GM04504 (cell line): ENCODE measurements at places on chromosomes 16 and 17.
A peak's percentile ranks its signal among the peaks of the same experiment; 100 is the strongest.

DNA sequence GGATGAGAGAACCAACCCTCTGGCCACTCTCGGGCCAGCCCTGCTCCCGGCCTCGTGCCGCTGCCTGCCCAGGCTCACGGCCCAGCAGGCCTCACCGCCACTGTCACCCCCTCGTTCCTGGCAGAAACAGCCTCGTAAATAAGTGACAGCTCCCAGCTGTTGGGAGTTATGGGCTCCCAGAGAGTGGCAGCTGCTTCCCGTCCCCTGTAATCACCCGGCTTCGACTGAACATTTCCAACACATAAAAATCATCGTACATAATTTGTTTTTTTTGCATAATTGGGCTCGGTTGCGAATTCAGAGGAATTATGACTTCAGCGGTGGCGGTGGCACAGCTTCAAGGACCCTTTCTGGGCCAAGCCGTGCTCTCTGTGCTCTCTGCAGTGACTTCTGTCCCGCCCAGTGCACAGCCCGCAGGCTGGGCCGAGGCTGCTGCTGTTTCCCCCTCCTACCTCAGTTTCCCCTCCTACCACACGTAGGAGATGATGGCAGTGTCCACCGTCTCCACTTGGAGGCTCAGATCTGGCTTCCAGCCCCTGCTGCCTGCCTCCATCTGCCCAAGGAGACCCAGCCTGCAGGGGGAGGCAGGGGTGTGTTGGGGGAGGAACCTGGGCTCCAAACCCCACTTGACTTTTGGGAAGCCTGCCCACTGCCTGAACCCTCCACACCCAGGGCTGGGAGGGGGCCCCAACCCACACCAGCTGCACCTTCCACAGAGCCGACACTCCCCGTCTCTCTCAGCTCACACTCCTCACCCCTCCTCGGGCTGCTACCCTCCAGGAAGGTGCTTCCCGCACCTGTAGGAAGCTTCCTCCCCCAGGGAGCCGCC, 84.9 kb downstream of the RTN4RL1 start:
- no peak for DNase-seq

DNA sequence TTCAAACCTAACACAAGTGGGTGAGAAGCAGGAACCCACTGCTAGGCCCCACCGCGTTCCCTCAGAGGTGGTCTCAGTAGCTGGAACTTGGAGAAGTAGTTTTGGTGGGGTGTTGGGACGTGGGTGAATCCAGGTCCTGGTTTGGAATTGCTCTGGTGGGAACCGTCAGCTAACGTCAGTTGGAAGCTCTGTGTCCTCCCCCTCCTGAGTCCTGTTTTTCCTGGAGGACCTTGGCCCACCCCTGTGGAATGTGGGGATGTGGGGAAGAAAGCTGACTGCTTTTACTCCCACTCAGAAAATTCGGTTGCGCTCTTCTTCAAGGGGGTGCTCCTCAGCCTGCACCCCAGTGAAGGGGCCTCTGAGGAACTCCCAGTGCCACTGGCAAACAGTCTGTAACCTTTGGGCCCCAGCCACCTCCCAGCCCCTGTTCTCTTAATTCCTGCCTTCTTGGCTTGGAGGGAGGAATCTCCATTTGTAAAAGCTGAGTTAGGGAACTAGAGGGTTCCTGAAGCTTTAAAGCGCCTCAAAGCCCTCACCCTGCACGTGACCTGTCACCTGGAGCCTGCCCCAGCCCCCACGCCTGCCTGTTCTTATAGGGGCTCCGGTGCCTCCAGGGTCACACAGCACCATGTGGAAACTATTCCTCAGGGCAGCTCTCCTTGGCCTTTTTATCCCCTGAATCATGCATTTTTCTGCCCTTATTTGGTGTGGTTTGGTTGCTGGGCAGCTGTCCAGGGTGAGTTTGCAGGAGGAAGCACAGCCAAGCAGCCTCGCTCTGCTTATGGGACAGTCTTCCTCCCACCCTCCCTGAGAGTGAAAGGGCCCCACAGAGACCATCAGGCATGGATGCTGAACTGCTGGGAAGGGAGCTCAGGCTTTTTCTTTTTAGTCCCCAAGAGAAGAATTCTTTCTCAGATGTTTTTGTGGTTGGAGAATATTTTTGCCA, 16.2 kb upstream of the NAGLU start:
- peak; percentile 99 for DNase-seq

DNA sequence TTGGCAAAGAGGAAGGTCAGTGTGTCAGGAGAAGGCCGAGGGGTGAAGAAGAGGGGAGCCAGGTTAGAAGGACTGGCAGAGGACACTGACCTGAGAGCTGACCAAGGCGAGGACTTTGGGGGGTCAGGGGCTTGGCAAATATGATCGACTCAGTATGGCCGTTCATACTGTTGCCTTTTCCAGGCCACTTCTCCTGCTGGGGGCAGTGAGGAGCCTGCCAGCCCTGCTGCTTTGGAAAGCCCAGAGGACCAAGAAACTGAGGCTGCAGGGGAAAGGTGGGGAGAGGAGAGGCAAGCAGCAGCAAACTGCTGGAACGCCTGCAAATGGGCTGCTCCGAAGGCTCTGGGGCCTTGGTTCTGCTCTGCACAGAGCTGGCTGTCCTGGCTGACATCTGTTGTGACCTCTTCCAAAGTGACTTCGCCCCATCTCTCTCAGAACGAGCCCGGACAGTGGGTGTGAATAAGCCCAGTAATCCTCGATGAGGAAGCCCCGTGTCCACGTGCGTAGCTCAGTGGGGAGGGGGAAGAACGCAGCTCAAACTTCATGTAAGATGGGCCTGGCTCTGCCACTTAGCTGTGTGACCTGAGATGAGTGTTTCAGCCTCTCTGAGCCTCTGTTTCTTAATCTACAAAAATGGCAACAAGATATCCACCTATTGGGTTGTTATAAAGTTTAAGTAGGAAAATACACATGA, 111.3 kb downstream of the SALL1 start:
- DNase-seq = no peak

- no peak for DNase-seq
Measured at GRCh38 chr17:47808036-47808829, 13.4 kb downstream of the OSBPL7 start.

DNA sequence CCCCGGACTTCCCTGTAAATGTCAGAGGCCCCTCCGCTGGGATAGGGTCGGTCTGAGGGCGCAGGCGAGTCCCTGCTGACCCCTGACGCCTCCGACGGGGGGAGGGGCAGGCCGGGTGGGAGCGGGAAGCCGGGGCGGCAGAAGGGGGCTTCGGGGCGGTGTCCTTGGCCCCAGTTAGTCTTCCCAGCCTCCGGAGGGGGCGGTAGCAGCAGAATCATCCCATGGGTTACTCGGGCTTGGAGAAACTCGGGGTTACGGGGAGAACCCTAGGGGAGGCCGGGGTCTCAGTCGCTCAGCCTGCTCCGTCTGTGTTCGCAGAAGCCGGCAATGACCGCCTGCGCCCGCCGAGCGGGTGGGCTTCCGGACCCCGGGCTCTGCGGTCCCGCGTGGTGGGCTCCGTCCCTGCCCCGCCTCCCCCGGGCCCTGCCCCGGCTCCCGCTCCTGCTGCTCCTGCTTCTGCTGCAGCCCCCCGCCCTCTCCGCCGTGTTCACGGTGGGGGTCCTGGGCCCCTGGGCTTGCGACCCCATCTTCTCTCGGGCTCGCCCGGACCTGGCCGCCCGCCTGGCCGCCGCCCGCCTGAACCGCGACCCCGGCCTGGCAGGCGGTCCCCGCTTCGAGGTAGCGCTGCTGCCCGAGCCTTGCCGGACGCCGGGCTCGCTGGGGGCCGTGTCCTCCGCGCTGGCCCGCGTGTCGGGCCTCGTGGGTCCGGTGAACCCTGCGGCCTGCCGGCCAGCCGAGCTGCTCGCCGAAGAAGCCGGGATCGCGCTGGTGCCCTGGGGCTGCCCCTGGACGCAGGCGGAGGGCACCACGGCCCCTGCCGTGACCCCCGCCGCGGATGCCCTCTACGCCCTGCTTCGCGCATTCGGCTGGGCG, 542 bp downstream of the GUCY2D start:
- no peak for DNase-seq

- DNase-seq = no peak
Measured at GRCh38 chr16:88650749-88651275, at the start of gene CYBA. TSS of gene CYBA (minus strand) at chr16:88651053. CDS start at chr16:88651013, 40 bp downstream.

- no peak for DNase-seq
Measured at GRCh38 chr17:17200831-17201230, 5.3 kb downstream of the PLD6 start.

- DNase-seq = no peak
Measured at GRCh38 chr16:85416228-85417109, 196.7 kb upstream of the GSE1 start.

DNA sequence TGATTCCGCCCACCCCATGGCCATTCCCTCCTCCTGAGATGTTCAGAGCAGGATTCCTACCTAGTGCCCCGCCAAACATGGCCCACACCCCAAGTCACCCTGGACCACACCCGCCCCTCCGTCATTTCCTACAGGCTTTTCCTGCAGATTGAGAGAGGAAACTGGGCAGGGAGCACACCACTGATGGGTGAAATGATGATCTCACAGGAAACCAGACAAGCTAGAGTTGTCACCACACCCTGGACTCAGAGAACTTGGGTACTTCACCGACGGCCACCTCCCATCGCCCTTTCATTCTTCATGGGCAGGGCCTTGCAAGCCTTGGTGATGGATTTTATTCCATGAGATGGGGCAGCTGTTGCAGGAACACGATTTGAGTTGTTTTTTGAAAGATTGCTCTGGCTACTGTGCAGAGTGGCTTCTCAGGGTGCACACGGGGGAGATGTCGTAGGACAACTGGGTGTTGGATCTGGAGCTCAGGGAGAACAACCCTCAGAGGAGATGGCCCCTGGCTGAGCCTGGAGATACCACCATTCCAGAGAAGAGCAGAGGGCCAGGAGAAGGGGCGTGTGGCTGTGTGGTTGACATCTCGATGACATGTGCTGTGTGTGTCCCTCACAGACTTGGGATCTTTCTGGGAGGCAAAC, 7.4 kb upstream of the B9D1 start:
- no peak for DNase-seq

DNA sequence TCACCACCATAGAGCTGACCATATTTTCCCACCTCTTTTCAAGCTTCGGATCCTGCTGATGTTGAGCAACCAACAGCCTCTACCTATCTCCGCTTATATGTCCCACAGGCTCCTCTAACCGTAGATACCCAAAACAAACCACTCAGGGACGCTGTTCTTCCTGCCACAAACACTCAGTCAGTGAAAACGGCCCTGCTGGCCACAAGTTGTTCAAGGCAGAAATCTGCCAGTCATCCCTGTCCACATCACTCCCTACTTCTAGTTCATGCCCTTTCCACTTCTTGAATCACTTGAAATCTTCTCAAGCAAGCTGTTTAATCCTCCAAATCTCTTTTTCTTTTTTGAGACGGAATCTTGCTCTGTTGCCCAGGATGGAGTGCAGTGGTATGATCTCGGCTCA, 7.9 kb downstream of the RABEP2 start:
- DNase-seq = no peak

GRCh38 chr16:74608944-74609343, 2.0 kb upstream of the GLG1 start:
- no peak for DNase-seq

GRCh38 chr17:61669522-61669921, 78.5 kb upstream of the NACA2 start:
- DNase-seq = no peak

- DNase-seq = no peak
Measured at GRCh38 chr17:56142781-56143180, 10.5 kb upstream of the ANKFN1 start.

GRCh38 chr16:78310990-78311561, 211.6 kb downstream of the WWOX start:
- DNase-seq = no peak

- DNase-seq = no peak
Measured at GRCh38 chr17:7029659-7030058, 6.2 kb upstream of the SLC16A13 start.

DNA sequence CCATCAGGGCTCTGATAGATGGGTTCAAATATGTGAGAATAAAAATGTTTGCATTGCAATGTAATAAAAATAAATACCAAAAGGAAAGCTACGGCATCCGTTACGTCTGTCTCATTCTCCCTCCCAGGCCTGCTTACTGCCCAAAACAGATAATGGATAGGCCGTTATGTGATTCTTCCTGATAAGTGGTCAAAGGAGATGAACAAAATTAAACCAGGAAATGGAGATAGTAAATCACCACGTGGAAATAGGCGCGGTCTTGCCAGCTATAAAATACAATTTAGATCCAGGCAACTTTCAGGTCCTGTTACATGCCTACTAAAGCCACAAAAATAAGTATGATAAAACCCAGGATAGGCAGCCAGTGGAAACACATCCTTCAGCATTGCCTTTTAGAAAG, 49.5 kb upstream of the CCL1 start:
- DNase-seq = no peak

DNA sequence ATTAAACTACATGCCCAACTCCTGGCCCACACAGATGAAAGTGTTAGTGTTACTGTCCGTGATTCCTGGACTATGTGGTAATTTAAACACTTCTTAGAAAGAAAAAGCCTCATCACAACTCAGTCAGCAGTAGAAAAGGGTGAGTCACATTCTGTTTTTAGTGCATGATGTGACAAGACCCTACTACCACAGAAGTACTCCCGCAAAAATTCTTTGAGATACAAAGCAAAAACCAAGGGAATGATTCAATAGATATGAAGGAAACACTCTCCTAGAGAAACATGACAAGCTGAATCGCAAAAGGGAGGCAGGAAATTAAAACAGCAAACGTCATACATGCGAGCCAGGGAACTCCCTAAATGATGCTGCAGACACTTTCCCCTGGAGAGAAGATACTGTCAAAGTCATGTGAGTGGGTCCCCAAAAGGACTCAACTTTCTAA, 14.4 kb downstream of the SNN start:
- DNase-seq = peak; percentile 74

DNA sequence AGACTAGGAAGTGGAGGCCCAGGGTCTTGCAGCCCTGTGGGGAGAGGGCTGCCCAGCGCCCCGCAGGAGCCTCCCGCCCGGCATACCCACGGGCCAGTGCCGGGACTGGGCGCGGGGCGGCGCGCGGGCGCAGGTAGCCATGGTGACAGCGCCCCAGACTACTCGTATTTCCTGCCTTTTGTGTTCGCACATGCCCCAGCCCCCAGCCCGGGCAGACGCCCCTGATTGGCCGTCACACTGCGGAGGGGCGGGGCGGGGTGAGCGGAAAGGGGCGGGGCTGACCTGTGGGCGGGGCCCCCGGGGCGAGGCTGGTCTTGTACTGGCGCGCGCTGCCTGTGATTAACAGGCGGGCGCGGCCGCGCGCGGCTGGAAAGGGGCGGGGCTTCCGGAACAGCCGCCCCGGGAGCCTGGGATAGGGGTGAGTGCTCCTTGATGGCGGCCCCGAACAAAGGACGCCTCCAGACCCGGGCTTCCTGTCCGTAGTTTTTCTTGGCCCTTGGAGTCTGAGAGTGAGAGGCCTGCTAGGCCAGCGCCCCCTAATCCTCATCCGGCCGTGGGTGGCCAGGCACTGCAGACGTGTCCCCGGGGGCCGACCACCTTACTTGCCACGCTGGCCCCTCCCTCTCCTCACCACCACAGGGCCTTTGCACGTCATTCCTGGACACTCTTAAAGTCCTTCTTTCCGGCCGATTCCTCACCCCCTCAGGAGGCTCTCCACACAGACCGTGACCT, 71.0 kb downstream of the RAI1 start:
- peak; percentile 88 for DNase-seq

GRCh38 chr17:45825792-45826191, 18.9 kb upstream of the SPPL2C start:
- DNase-seq = no peak

GRCh38 chr17:16516594-16517051, 24.6 kb upstream of the LRRC75A start:
- no peak for DNase-seq

GRCh38 chr16:82358606-82359221, 188.7 kb upstream of the MPHOSPH6 start:
- DNase-seq = no peak
